Kasumi-1 (cell line): ENCODE measurements at places on chromosomes 7 and 10.

- DNase-seq: no peak
Measured at GRCh38 chr10:12237265-12238220, 41.6 kb downstream of the CDC123 start.

DNA sequence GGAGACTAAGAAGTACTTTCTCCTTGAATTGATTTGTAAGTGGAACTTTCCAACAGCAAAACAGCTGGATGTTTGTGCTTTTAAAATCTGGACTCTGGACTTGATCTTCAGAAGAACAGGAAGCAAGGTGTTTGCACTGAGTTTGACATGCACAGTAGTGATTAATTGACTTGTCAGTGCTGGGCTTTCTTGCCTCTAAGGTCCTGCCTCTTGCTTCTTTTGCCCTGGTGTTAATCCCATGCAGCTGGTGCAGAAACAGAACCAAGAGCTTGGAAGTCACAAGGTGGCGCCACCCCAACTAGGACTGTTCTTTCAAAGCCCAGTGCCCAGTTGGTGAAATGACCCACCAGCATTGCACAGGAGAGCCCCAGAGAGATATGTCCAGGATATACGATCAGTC, 66.8 kb upstream of the SEPHS1 start:
- no peak for DNase-seq

GRCh38 chr7:16685535-16685934, 39.6 kb downstream of the BZW2 start:
- DNase-seq: no peak

- no peak for DNase-seq
Measured at GRCh38 chr10:76555067-76555670, 1082.4 kb downstream of the KCNMA1 start.

GRCh38 chr10:71243756-71244395, 31.5 kb downstream of the UNC5B start:
- no peak for DNase-seq

GRCh38 chr7:27971171-27971812, 209.3 kb downstream of the JAZF1 start:
- DNase-seq: no peak

DNA sequence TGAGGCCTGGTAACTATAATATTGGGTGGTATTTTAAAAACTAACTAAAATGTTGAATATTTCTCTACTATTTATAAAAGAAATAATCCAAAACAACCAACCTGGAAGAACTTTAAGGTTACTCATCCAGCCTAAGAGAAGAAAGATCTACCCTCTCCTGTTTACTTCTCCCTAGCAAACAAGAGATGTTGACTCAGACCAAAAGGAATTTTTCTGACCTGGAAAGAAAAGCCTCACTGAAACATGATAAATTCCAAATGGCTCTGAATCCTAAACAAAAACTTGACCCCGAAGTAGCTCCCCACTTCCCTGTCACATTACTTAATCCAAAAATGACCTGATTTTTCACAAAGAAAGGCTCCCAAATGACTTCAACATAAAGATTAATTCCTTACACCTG, 101.2 kb downstream of the PARD3 start:
- no peak for DNase-seq

- no peak for DNase-seq
Measured at GRCh38 chr10:97532935-97533671, 34.4 kb downstream of the UBTD1 start.

DNA sequence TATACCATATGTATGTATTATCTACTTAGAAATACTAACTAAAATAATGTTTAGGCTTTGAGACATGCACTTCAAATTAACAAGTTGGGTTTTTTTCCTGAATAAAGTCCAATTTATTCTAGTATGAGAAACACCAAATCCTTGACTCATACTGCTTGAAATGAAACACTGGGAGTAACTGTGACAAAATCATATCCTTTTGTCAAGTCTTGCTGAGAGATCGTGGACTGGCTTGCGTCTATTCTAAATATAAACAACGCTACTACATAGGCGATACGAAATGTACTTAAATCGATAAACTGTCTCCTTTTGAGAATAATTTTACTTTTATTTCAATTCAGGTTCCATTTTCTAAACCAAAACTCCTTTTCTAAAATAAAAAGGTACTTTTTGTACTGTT, 16.3 kb downstream of the SMURF1 start:
- DNase-seq: no peak

GRCh38 chr10:43295436-43295835, 28.6 kb upstream of the RASGEF1A start:
- no peak for DNase-seq

DNA sequence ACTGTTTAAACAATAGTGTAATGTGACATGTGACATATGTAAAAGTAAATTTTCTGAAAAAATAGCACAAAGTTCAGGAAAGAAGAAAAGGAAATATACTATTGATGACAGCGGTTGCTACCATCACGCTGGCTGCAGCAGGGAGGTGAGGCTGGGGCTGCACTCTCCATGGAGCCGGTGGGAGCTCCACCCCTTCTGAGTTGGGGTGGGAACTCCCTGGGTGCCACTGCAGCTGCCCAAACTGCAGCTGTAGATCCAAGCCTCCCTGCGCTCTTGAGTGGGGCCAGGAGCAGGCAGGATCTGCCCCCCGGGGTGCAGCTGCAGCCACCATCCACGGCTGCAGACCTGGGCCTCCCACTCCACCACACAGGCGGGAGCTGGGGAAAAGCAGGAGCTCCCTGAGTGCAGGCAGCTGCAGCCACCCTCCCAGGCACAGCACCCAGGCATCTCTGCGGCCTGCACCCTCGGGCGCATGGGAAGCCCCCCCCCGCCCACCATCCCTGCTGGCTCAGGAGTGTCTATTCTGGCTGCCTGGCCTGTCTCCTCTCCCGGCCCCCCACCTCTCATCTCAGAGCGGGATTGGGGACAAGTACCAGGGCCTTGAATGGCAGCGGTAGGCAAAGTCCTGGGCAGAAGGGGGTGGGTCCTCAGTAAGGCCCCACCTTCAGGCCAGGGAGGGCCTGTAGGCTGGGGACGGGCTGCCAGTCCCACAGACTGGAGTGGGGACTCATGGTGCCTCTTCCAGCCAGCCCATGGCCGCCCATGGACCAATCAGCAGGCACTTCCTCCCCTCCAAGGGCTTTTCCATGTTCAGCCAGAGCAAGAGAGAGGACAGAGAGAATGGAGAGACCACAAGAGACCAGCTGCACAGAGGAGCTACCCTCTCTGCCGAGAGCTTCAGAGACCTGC, 50.1 kb downstream of the TNS3 start:
- DNase-seq: no peak

DNA sequence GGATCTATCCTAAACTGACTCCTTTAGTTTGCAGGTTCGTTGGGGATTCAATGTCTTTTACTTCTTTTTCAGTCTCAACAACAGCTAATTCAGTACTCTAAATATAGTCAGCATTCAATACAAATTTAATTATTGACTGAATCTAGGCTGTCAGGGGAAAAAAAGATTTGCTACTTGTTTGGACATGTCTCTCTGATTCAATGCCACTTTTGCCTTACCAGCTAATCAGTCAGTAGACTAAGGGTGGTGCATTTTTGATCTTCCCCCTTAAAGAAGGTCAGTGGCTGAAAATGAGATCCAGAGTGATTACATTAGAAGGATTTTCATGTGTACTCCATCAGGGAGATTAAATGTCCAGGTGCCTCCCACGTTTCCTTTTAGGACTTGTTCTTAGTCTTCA, 145.1 kb downstream of the C1GALT1 start:
- no peak for DNase-seq

GRCh38 chr7:115146148-115146547, 224.3 kb downstream of the MDFIC start:
- DNase-seq: no peak

GRCh38 chr7:26670290-26670689, 194.1 kb downstream of the SKAP2 start:
- DNase-seq: no peak
